HEK293T (cell line): ENCODE measurements at places on chromosomes 1 and 21.
A peak's percentile ranks its signal among the peaks of the same experiment; 100 is the strongest.

DNA sequence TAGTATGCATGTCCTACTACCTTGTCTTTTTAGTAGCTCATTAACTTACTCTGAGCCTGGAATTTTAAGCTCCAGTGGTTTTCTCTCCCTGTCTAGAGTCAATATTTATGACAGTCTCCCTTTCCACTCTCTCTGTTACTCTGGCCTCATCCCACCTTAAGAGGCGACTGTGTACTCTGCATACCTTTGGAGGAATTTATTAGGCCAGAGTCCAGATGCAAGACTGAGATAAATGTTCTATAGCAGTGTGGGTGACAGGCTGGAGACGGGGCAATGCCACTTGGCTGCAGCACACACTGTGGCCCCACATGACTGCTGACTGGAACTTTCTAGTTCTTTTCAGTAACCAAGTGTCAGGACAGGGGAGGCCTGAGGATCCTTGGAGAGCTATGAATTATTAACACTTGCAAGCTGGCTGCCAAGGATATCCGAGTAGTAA is 4.1 kb upstream of the PDZK1 start:
- no peak for DNase-seq

- DNase-seq = no peak
These were observed 24.0 kb upstream of the ADARB1 start for GRCh38 chr21:45050345-45050796.

- peak; percentile 80 for DNase-seq
These were observed 47.5 kb downstream of the HSF2BP start for GRCh38 chr21:43611598-43612369.

- DNase-seq = peak; percentile 64
These were observed 742 bp downstream of the SH3GLB1 start for GRCh38 chr1:86704972-86705664.

DNA sequence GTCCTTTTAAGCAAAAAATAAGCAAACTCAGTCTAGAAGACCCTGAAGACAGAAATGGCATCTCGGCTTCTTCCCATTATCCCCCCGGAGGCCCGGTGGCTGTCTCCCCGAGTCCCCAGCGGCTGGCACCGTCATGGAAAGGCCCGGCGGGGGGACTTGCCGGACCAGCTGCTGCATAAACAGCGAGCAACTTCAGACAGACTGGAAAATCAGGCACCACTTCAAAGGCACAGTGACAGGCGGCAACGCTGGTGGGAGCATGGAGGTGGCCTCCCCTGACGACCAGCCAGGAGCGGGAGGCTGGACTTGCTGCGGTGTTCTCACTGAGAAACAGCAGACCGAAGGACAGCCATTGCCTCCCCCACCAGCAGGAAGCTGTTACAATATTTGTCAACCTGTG is 18.4 kb upstream of the C1QA start:
- no peak for DNase-seq

GRCh38 chr1:232553809-232554208 is 76.1 kb downstream of the SIPA1L2 start:
- no peak for DNase-seq

GRCh38 chr1:178282949-178283367 is 189.1 kb downstream of the RASAL2 start:
- DNase-seq = no peak

GRCh38 chr1:149885339-149886120 is 13.8 kb upstream of the BOLA1 start:
- DNase-seq = peak; percentile 67

DNA sequence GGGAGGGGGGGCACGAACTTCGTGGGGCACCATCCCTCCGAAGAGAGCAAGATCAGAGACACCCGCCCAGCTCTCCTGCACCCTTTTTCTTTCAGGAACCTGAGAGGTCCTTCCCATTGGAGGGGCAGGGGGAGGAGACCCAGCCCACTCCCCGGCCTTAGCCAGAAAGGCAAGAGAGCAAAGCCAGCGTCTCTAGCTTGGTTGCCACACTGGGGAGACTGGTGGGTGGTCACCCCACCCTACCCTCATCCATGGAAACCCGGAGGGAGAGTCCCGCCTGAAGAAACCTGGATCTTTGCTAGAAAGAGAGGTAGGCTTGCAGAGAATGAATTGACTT is 246 bp downstream of the ATP2B4 start:
- DNase-seq = no peak

DNA sequence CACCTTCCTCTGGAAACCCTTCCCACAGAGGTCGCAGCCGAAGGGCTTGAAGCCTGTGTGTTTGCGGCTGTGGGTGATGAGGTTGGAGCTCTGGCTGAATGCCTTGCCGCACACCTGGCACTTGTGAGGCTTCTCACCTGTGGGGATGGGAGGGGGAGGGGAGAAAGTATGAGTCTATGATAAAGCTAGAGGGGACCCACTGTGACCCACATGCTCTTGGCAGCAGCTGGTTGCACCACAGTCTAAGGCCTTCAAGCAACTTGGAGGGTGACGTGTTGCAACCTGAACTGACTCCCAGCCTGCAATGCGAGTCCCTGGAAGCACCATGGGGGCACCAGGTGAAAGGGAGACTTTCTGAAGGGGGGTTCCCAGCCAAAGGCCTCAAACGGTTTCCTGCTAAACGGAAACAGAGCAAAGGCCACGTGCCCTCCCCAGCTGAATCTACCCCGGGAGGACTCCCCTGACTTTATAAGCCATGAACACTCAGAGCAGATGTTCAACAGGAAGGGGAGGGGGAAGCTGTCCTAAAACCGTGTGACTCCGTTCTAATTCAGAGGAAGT is 10.6 kb downstream of the GFI1 start:
- no peak for DNase-seq

DNA sequence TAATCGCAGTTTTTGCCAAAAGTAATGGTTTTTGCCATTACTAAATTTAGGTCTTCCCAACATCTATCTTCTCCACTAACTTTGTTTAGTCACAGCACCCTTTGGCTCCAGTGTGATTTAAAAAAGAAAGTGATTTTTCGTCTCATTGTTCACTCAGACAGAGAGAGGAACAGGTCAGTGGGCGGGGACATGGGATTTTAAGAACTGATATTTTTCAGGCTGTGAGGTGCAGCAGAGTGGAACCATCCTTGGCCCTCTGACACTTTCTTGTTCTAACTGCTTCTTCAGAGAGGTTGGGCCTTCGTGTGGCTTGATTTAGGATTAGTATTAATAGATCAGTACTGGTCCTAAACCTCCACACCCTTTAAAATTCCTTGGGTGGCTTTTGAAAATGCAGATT is 38.8 kb downstream of the CASQ2 start:
- no peak for DNase-seq

GRCh38 chr1:7469255-7469938 is 301.7 kb upstream of the VAMP3 start:
- DNase-seq = no peak

- no peak for DNase-seq
These were observed 133.8 kb downstream of the GLIS1 start for GRCh38 chr1:53605181-53605580.

- no peak for DNase-seq
These were observed 52.0 kb upstream of the TACSTD2 start for GRCh38 chr1:58629031-58629462.
